Stimulated activated CD8-positive, alpha-beta memory T cell treated with anti-CD3 and anti-CD28 coated beads, Interleukin-4, amount 100 ng/mL, for 48 hours (primary cell): ENCODE measurements at places on chromosomes 7 and 10.

DNA sequence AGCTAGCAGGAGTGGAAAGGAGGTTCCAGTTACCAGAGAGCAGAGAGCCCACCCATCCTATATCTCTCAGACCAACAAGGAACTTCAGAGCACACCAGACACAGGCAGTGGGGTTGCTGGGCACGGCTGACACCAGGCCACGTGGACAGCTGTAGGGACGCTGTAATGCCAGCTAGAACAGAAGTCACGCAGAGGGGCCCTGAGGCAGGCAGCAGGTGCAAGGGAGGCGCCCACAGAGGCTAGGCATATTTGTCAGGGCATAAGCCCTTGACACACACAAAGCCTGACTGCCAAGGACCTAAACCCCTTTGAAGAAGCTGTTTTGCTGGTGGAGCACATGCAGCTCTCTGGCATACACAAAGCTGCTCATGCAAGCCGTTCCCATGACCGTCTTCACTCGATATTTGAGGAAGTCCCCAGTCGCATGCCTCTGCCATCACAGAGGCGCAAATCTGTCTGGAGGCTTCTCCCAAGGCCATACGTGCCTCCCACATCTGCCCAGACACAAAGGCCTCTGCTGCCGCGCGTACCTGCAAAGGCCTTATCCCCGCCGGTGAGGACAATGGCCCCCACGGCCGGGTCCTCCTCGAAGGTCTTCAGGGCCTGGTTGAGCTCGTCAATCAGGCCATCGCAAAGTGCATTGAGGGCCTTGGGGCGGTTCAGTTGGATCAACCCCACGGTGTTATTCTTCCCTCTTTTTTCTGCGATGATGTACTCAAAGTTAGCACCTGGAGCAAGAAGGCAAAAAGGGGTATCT lies 2.9 kb downstream of the ECHS1 start:
- no peak for DNase-seq

- no peak for DNase-seq
These were observed 175.5 kb upstream of the ITGB1 start for GRCh38 chr10:33133557-33133956.

DNA sequence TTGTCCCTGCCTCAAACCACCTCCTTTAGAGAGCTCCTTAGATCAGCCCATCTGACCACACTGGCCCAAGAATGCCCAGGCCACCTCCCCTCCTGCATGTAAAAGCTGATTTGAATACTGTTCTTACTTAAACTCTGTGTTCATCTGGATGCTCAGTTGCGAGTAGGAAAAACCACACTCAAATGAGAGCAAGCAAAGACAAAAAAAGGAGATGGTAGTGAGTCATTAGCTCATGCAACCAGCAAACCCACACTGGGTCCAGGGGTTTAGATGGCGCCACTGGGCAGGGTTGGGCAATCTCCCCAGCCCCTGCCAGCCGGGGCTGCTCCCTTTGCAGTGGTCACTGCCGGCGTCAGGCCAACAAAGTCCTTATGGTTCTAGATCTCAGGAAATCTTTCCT lies 32.7 kb downstream of the TSPAN15 start:
- DNase-seq = no peak

DNA sequence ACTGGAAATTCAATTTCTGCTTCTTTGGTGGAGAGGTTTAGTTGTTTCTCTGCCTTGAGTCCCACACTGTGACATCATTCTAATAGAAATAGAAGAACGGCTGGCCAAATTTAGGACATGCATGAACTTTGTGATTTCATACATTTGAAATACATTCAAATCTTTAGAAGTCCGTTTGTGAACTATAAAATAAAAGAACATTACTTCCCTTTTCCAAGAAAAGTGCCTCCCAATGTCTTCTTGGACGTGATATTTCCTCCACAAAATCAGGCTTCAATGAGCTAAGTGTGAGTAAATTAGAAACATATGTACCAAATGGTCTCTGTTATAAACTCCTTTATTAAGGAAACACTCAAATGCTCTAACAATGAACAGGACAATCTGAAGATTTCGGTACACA lies 314.5 kb upstream of the AKR1E2 start:
- no peak for DNase-seq
